ENCODE measurements at places on chromosomes 6 and 20. TPM values are rescaled to one million over a fixed set of nuclear protein-coding genes. Genes with fewer than 3 reads are reported as not detected.

Gene KCNG1
- total RNA-seq = not detected

Gene MAS1
- total RNA-seq = not detected

Gene ARHGAP40
- total RNA-seq = not detected

Gene PTPN1
- total RNA-seq = 62.5 TPM

Gene EYA4
- not detected for total RNA-seq

Gene KIF25
- total RNA-seq = not detected

Gene LGSN
- total RNA-seq = 0.18 TPM

Gene SOX18
- total RNA-seq = 1.8 TPM

Gene RPS10
- total RNA-seq = 1,323 TPM

Gene HCRTR2
- not detected for total RNA-seq

Gene MDN1
- 56.2 TPM for total RNA-seq

Gene FAM83C
- not detected for total RNA-seq

Gene PXDC1
- not detected for total RNA-seq

Gene DNAH8
- total RNA-seq = 0.15 TPM

Gene ETV7
- total RNA-seq = 19.7 TPM

Gene DEFB124
- total RNA-seq = not detected

Gene BPIFB2
- total RNA-seq = not detected

Gene MUC21
- total RNA-seq = not detected

Gene PPP1R18
- 293 TPM for total RNA-seq

Gene NOP56
- 508 TPM for total RNA-seq
